ENCODE measurements at places on chromosomes 4 and X. TPM values are rescaled to one million over a fixed set of nuclear protein-coding genes. Genes with fewer than 3 reads are reported as not detected.

GRCh38 chr4:158636619-158637018, 35.1 kb downstream of the C4orf46 start:
- no peaks in the 10 kb centered on the region for H3K36me3 ChIP-seq
- no peak for DNase-seq
- H3K27me3 ChIP-seq = no peaks in the 10 kb centered on the region
- no peaks in the 10 kb centered on the region for H3K4me1 ChIP-seq
- no peak overlapping the region for H3K4me3 ChIP-seq

DNA sequence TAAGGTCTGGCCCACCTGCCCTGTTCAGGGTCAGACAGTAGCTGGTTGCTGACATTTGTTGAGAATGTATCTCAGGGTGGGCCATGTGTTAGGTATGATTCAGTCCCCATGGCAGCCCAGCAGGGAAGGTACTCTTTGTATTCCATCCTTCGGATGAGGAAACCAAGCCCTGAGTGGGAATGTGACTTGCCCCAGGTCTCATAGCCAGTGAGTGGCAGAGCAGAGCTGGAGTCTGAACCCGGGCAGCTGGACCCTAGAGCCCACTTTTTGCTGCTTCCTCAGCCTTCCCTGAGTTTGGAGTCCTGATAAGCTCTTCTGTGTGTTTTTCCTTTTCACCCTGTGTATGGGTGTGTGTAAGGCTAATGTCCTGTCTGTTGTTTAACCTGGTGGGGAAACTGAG, 21.6 kb upstream of the UBA1 start:
- H3K4me1 ChIP-seq = no peaks in the 10 kb centered on the region
- peaks cover 31% of the 10 kb centered on the region for H3K36me3 ChIP-seq
- no peaks in the 10 kb centered on the region for H3K27me3 ChIP-seq
- H3K27ac ChIP-seq = no peak overlapping the region
- DNase-seq = no peak

Gene MGARP
- 8.9 TPM for total RNA-seq

DNA sequence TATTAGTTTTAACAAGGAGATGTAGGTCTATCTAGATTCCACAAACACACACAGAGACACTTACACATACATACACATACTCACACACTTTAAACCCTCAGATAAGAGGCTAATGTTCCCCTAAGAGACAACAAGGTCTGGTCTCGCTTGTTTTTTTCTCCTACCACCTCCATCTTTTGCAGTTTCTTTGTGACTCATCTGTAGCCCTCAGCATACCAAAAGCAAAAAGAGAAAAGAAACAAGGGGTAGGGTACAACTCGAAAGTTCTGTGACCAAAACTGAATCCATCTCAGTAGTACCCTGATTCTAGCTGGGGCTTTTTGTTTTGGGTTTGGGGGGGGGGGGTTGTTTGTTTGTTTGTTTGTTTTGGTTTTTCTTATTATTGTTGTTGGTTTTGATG, 12.2 kb upstream of the EXOSC9 start:
- H3K27ac ChIP-seq = no peak overlapping the region
- DNase-seq = no peak
- no peak overlapping the region for H3K4me3 ChIP-seq
- no peaks in the 10 kb centered on the region for H3K27me3 ChIP-seq
- no peaks in the 10 kb centered on the region for H3K36me3 ChIP-seq

Gene FSTL5
- total RNA-seq = not detected

GRCh38 chr4:70969076-70969475, 24.4 kb upstream of the DCK start:
- no peaks in the 10 kb centered on the region for H3K27me3 ChIP-seq
- H3K27ac ChIP-seq = no peak overlapping the region
- DNase-seq = no peak
- H3K36me3 ChIP-seq = no peaks in the 10 kb centered on the region

- no peaks in the 10 kb centered on the region for H3K36me3 ChIP-seq
- DNase-seq = no peak
- H3K27ac ChIP-seq = no peak overlapping the region
- no peaks in the 10 kb centered on the region for H3K4me1 ChIP-seq
- no peaks in the 10 kb centered on the region for H3K27me3 ChIP-seq
These were observed 118.1 kb downstream of the SORCS2 start for GRCh38 chr4:7310451-7310850.

Data from thoracic aorta (tissue), 2 donors.